ENCODE measurements at places on chromosomes 2 and 18.

DNA sequence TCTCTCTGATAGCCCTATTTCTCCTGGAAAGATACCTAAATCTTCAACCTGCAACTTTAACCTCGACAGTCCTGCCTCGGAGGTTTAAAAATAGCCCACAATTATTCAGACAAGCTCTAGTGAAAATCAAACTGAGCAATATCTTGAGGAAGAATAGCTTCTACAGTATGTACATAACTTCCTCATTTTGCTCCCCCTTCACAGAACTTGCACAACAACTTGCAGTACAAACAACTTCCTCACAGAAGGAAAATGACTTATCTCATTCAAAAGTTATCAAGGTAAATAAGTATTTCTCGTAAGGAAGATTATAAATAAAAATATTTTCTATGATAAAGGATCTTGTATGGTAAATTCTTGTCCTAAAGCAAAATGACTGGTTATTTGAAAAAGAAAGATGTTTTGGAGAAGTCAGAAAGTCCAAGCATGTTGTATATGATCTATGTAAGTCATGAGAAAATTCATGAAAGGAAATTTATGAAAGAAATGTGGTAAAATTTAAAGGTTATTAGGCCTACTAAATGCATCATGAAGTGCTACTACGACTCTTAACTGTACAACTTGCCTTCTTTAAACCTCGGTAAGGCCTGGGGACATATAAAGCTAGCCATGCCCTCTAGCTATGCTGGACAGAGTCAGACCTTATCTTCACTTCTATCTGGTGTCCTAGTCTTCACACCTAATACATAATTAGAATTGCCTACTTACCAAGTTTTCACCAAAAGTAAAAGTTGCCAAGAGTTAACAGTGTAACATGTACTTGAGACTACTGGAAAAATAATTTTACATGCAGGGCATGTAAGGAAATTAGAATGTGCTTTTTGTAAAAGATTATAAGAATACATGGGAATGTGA, 394.5 kb downstream of the DLGAP1 start:
- no peak for DNase-seq

GRCh38 chr2:71930049-71930681, 217.5 kb downstream of the CYP26B1 start:
- DNase-seq = no peak

- DNase-seq = no peak
Observed at GRCh38 chr2:144411473-144411872, 108.4 kb downstream of the ZEB2 start.

GRCh38 chr2:2974982-2975381, 402.6 kb downstream of the EIPR1 start:
- no peak for DNase-seq

GRCh38 chr2:69734035-69734611, 7.8 kb upstream of the ANXA4 start:
- DNase-seq = no peak

GRCh38 chr2:4673025-4673489, 969.7 kb downstream of the DCDC2C start:
- DNase-seq = no peak

DNA sequence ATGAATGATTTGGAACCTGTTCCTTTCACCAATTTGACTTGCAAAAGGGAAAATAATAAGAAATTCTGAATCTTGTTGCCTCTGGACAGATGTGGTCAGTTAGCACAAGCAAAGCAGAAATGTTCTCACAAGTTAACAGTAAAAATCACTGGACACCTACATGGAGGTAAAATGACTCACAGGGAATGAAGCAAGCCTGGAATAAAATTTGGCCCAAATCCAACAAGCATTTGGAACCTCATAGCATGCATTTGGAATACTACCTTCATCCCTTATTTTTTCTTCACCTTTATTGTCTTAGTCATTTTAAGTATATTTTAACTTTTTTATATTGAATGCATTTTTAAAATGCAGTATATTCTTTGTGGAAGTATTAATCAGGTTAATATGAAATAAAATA, 602.9 kb downstream of the ARHGAP15 start:
- DNase-seq = no peak

- no peak for DNase-seq
Observed at GRCh38 chr2:48320742-48321141, 209.2 kb upstream of the STON1 start.

DNA sequence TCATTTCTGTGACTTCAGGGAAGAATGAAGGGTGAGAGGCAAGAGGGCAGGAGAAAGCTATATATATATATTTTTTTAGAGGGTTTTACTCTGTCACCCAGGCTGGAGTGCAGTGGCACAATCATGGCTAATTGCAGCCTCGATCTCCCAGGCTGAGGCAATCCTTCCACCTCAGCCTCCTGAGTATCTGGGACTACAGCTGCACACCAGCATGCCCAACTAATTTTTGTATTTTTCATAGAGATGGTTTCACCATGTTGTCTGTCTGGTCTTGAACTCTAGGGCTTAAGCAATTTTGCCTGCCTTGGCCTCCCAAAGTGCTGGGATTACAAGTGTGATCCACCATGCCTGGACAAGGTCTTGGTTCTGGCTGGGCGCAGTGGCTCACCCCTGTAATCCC, 3.4 kb downstream of the ATIC start:
- DNase-seq = no peak

- DNase-seq = no peak
Observed at GRCh38 chr2:62570861-62571698, 65.1 kb upstream of the TMEM17 start.

- no peak for DNase-seq
Observed at GRCh38 chr2:19048593-19049266, 309.7 kb downstream of the OSR1 start.

- no peak for DNase-seq
Observed at GRCh38 chr2:186959486-186959885, 110.5 kb upstream of the ZSWIM2 start.

DNA sequence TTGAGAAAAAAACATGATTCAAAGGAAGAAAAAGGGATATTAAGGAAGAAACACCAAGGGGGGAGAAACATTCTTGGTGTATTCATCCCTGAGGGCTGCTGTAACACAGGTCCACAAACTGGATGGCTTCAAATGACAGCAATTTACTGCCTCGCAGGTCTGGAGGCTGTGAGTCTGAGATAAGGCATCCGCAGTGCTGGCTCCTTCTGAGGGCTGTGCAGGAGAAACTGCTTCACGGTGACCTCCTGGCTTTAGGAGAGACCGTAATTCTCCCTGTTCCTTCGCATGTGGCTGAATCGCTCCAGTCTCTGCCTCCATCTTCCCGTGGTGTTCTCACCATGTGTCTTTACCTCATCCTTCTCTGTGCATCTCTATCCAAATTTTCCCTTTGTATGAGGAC, 490.7 kb downstream of the EIPR1 start:
- DNase-seq = no peak

- DNase-seq = no peak
Observed at GRCh38 chr2:223835701-223836532, 1.5 kb downstream of the AP1S3 start.

- no peak for DNase-seq
Observed at GRCh38 chr18:29969876-29970275, 1072.7 kb downstream of the DSC3 start.

- no peak for DNase-seq
Observed at GRCh38 chr2:163605779-163606178, 130.0 kb downstream of the FIGN start.

DNA sequence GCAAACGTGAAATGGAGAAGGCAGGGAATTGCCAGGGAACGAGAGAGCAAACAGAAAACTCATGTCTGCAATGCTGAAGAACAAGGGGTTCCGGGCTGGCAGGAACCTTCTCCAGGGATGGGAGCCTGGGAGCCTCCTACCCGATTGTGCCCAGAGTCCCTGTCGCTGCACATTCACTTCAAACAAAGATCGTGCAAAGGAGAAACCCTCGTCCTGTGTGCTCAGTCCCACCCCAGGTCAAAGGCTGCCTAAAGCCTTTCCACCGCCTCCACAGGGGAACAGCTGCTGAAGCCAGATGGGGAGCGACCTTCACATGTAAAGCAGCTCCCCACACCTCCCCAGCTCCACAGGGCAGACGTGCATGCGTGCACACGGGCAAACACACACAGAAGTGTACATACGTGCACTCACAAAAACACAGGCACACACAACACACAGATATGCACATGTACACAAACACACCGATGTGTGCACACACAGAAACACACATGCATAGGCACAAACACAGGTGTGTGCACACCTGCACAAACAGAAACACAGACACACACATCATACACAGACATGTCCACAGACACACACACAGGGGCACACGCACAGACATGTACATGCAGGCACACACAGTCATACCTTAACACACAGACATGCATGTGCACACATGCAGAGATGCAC, 460.1 kb upstream of the SALL3 start:
- DNase-seq = no peak

- DNase-seq = no peak
Observed at GRCh38 chr2:12587729-12588522, 128.8 kb upstream of the TRIB2 start.

GRCh38 chr2:226862623-226863022, 26.8 kb downstream of the RHBDD1 start:
- no peak for DNase-seq

DNA sequence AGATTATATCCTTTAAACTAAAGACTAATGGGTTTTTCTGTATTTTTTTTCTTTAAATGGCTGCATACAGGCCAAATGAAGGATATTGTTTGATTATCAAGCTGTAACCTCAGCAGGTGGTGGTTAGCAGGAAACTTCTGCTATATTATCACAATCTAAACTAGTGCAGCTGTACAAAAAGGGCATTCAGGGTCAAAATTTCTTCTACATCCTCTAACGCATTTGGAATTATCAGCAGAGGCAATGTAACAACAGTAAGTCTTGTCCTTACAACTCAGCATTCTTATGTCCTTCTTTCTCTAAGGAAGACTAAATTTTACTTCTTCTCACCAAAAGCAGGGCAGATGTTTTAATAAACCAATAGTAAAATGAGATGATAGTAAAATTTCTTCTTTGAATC, 135.8 kb upstream of the FN1 start:
- peak; percentile 37 for DNase-seq

DNA sequence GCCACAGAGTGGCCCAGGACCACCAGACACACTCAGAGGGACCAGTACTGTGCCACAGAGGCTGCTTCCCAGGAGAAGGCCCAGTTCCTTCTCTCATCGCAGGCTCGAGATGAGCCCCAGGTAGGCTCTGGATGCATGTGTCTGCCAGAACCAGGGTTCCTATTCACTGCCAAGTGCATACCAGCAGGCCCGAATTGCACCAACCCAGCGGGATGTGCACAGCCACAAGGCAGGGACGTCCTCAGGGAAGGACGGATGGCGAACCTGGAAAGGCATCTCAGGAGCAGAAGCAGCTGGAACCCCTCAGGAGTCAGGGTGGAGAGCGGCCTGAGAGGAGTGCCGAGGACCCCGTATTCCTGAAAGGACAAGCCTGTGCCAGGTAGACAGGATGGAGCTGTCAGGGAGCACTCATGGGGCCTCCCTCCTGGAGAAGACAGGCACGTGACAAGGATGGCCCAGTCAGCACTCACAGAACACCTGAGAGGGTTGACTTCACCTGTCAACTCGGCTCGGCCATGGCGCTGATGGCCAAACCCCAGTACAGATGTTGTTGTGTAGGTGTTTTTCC, 73.7 kb downstream of the PTGR3 start:
- no peak for DNase-seq

- DNase-seq = no peak
Observed at GRCh38 chr18:36187193-36187825, at the start of gene MOCOS. MOCOS (plus strand) TSS chr18:36187497; CDS start chr18:36187540, 43 bp downstream.

DNA sequence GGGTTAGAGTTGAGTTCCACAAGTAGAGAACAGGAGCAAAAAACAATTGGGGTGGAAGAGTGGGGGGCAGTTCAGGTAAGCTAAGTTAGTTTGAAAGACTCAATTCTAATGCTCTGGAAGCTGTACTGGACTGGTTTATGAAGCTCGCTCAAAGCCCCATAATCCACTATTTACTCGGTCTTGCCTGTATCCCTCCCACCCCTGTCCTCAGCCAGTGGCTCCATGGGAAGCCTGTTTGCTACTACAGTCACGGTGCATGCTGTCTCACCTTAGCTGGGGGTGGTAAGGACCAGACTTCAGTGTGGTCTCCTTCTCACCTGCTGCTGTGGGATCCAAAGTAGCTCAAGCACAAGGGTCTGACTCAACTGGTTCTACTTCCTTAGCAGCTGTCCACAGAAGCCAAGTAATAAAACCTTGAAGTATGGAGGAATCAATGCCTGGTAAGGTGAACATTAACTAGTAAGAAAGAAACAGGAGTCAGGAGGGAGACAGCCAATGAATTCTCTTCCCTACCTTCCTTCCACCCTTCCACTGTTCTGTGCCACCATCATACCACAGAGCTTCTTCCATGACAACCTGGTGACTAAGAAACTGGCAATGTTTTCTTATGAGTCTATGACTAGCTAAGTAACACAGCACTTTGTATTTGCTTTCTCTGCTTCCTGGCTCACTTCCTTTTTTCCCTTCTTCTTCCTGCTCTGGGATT, 230.8 kb downstream of the SRBD1 start:
- peak; percentile 18 for DNase-seq

GRCh38 chr18:46433121-46433826, 223.7 kb downstream of the LOXHD1 start:
- DNase-seq = no peak

- no peak for DNase-seq
Observed at GRCh38 chr2:98637401-98638147, 29.2 kb downstream of the UNC50 start.

DNA sequence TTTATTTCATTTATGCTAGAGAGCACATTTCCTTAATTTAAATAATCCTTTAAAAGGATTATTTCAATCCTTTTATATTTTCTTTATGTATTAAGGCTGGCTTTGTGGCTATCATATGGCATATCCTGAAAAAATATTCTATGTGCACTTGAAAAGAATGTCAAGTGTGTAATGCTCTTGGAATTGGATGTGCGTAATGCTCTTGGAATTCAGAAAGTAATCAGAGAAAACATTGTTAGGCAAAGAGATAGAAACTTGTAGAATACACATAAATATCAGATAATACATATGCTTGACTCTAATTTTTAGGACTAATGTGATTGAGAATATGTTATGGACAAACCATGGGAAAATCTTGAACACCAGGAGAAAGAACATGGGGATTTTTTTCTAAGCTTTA, 197.5 kb upstream of the COL3A1 start:
- no peak for DNase-seq

DNA sequence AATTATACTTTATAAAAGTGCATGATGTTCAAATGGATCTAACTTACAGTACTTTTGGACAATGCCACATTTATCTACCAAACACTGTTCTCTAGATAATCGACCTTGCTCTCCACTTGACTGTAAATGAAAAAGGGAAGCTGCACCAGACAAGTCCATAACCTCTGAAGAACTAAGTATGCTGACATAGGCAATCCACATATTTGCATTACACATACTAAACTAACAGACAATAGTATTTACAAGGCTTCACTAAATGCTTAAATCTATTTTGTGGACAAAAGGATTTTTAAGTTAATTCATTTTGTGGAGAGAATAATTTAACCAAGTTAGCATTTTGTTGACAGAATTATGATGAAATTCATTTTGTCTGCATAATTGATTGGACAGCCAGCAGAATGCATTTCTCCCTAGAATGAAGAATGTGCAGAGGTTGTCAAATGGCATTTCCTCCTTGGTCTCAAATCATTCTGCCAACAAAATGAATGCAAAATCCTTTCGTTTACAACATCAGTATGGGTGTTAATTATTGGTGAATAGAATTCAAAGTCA, 520.9 kb downstream of the CPS1 start:
- DNase-seq = no peak

Data from glomerular endothelial cell (primary cell).